ENCODE measurements at places on chromosomes 3 and 15. TPM values are rescaled to one million over a fixed set of nuclear protein-coding genes. Genes with fewer than 3 reads are reported as not detected.

- no peaks in the 10 kb centered on the region for H3K4me1 ChIP-seq
- DNase-seq: no peak
- no peak overlapping the region for H3K4me3 ChIP-seq
- no peaks in the 10 kb centered on the region for H3K36me3 ChIP-seq
- H3K27me3 ChIP-seq: no peaks in the 10 kb centered on the region
- H3K27ac ChIP-seq: no peak overlapping the region
These were observed 58.1 kb upstream of the MCF2L2 start for GRCh38 chr3:183486472-183486871.

- no peak overlapping the region for H3K4me3 ChIP-seq
- H3K4me1 ChIP-seq: no peaks in the 10 kb centered on the region
- H3K27ac ChIP-seq: peak overlapping the region; percentile 13
- no peak for DNase-seq
These were observed 3.2 kb upstream of the TBC1D23 start for GRCh38 chr3:100257586-100257985.

- H3K27ac ChIP-seq: no peak overlapping the region
- no peak overlapping the region for H3K4me3 ChIP-seq
- no peaks in the 10 kb centered on the region for H3K27me3 ChIP-seq
- DNase-seq: no peak
- no peaks in the 10 kb centered on the region for H3K36me3 ChIP-seq
These were observed 47.6 kb upstream of the MED12L start for GRCh38 chr3:151037746-151038477.

Gene CLRN1
- total RNA-seq: not detected

Gene PTX3
- total RNA-seq: 36.9 TPM

Gene ACSBG1
- not detected for total RNA-seq
